ENCODE measurements at places on chromosomes 16 and 17.

DNA sequence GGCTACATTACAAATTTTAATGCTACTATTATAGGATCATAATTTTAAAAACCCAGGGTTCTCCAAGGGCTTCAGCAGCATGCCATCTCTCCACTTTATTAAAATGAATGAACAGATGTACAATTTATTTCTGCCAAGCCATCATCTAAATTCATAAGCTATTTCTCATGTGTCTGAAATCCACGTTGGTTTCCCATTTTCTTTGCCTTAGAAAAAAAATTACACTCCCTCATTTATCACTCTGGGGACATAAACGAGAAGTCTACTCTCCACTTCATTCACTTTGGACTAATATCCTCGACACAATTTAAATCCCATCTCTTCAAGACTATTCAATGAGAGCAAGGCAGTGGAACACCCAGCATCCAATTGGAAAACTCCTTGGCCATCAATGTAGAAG is 178.4 kb upstream of the HSBP1 start:
- DNase-seq, result no peak

GRCh38 chr16:57878586-57878985 is 76.3 kb upstream of the KIFC3 start:
- DNase-seq, result no peak

GRCh38 chr17:13640551-13640950 is 38.8 kb upstream of the HS3ST3A1 start:
- no peak for DNase-seq

DNA sequence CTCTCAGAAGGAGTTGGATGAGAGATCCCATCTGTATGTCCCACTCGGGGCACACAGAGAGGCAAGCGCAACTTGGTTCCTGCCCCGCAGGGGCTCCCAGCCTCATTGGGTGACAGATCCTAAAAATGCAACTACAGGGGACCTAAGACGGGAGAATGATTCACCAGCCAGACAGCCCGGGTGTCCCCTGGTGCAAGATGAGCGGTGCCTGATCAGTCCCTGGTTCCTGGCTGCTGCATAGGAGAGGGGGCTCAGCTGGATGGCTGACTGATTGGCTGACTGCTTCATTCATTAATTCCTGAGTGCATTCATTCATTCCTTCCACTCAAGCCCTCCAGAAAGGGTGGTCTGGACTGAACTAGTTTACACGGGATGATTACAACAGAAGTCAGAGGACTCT is 22.0 kb downstream of the WNT3 start:
- no peak for DNase-seq

DNA sequence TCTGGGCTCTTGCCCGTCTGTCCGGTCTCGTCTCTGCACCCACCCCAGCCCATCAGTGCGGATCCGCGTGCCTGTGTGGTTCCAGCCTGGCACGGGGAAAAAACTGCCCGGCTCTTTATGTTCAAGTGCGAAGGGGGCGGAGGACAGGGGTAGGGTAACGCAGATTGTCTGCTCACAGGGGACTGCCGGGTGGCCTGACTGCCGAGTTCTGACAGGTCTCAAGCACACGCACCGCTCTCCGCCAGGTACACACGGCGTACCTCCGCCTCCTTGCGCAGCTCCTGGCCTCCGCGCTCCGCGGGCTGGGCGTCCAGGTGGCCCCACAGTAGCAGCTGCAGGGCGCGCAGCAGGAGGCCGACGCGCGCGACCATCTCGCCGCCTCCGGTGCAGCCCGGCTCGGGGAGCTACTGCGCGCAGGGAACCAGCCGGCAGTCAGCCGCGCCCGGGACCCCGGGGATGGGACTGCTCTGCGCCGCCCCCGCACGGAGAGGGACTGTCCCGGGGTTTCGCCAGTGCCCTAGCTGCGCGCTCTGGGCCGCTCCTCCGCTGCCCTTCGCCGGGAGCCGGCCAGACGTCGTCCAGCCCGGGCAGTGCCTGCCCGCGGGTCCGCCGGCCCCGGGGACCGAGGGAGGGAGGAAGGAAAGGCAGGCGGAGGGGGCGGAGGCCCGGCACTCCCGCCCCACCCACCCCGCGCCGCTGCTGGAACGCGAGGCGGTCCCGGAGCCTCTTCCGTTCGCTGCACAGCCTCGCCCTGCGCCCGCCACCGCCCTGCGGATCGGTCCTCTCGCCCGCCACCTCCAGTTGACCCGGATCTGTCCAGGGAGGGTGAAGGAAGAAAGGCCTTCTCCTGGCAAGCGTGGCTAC is at the start of gene MMP28:
TSS of gene MMP28 (minus strand) at position 635 of the 864 bp plus-strand sequence. CDS start at position 371, 264 bp downstream.
- no peak for DNase-seq

GRCh38 chr17:59505610-59506276 is 59.7 kb upstream of the DHX40 start:
- DNase-seq, result no peak

- no peak for DNase-seq
These were observed 96.2 kb downstream of the BANP start for GRCh38 chr16:88047462-88047861.

DNA sequence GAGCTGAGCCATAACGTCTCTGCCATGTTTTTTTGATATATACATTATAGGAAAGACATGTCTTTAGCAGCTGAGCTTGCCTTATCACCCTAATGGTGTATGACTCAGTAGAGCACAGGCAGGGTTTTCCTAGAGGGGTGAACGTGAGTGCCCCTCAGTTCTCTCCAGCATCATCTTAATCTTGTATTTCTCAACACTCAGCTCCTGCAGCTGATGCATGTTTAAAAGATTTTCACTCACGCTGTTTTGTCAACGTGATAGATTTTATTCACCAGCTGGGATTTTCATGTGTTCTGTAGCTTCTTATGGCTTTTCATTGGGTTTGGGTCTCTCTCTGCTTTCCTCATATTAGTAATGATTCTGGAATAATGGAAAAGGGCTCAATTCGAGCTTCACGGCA is 186.0 kb upstream of the PMFBP1 start:
- DNase-seq, result no peak

DNA sequence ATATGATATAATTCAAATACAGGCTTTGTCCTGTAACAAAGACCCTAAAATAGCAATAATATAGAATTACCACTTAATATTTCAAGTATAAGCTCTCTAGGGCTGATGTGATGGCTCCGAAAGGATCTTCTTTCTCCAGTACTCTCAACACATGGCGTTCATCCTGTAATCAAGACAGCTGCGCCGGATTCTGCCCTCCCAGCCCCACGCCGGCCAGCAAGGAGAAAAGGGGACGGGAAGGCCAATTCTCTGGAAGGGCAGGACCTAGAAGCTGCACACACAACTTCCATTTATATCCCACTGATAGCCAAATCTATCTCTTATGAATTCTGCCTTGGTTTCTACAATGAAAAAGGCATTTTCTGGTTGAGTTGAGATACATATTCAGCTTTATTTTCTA is 32.0 kb downstream of the CCDC182 start:
- DNase-seq, result no peak

DNA sequence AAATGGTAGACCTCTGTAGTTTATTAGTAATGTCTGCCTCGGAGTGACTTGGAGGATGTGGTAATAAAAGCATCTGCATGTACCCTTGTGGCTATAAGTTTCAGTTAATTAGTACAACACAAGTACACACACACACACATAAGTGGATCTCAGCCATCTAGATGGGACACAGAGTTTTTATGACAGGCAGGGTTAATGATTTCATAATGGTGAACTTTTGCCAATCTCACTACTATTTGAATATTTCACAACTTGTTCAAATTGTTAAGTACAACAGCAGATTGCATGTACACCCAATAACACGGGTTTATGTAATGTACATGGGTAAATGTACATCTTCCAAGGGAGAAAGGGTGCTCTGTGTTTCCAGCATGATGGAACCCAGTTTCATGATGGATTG is 511.3 kb upstream of the HSBP1 start:
- DNase-seq, result no peak

GRCh38 chr16:51343411-51343810 is 192.3 kb upstream of the SALL1 start:
- no peak for DNase-seq

GRCh38 chr16:55532227-55532626 is 23.4 kb downstream of the LPCAT2 start:
- DNase-seq, result no peak

Data from T-cell (primary cell).